ENCODE measurements at places on chromosomes 16 and 17. TPM values are rescaled to one million over a fixed set of nuclear protein-coding genes. Genes with fewer than 3 reads are reported as not detected.

Gene ABCA8
- total RNA-seq, result 0.76 TPM

Gene PAM16
- 26.5 TPM for total RNA-seq

Gene IGF2BP1
- total RNA-seq, result 24.3 TPM

Gene MYH13
- total RNA-seq, result not detected

Gene RPS15A
- total RNA-seq, result 1,211 TPM

Gene GP2
- not detected for total RNA-seq

Gene KRTAP4-9
- total RNA-seq, result not detected

Gene TMC5
- total RNA-seq, result not detected

Gene TVP23A
- total RNA-seq, result not detected

Gene PHOSPHO1
- total RNA-seq, result not detected

Gene CTRB2
- total RNA-seq, result not detected

Gene ELMO3
- total RNA-seq, result 42.8 TPM

Gene TMEM132E
- under 0.01 TPM for total RNA-seq

Gene CACNG3
- total RNA-seq, result not detected

Gene CCDC78
- total RNA-seq, result 5.5 TPM

Gene CTU2
- total RNA-seq, result 13.0 TPM

Gene PLCG2
- total RNA-seq, result 1.2 TPM

Gene ITGB4
- 30.2 TPM for total RNA-seq

Gene OR4D1
- not detected for total RNA-seq

Gene STX1B
- total RNA-seq, result 1.5 TPM

Gene ZNF768
- 36.7 TPM for total RNA-seq

Gene C1QL1
- total RNA-seq, result 0.39 TPM

Gene SMIM5
- total RNA-seq, result 5.1 TPM

Gene HP
- total RNA-seq, result not detected

Gene KCNH6
- not detected for total RNA-seq

Gene FOXO3B
- 10.6 TPM for total RNA-seq

Gene MT3
- total RNA-seq, result not detected

Gene MT1E
- 52.9 TPM for total RNA-seq

Gene SRRM2
- total RNA-seq, result 106 TPM

Gene MT1X
- total RNA-seq, result 36.9 TPM

Gene CDC6
- 7.5 TPM for total RNA-seq

Gene FBXW10
- 0.11 TPM for total RNA-seq

Gene CISD3
- 3.5 TPM for total RNA-seq

Gene OR3A2
- total RNA-seq, result not detected

Gene BCO1
- not detected for total RNA-seq

Gene ATP2C2
- total RNA-seq, result not detected

Gene CCL14
- not detected for total RNA-seq

Gene VAT1L
- not detected for total RNA-seq

Gene EVPL
- total RNA-seq, result 33.3 TPM

Gene GNG13
- 0.39 TPM for total RNA-seq

Gene TMIGD1
- total RNA-seq, result not detected

Gene CTRB1
- total RNA-seq, result not detected

Gene RNU2-1
- not detected for total RNA-seq

Gene SBK1
- not detected for total RNA-seq
